Myocyte (in vitro differentiated cells): ENCODE measurements at places on chromosomes 16 and 17. TPM values are rescaled to one million over a fixed set of nuclear protein-coding genes. Genes with fewer than 3 reads are reported as not detected.

- DNase-seq: peak; percentile 51
Measured at GRCh38 chr16:49986351-49987124, 38.5 kb upstream of the CNEP1R1 start.

- no peak for DNase-seq
Measured at GRCh38 chr16:67030221-67030962, 1.4 kb downstream of the CBFB start.

DNA sequence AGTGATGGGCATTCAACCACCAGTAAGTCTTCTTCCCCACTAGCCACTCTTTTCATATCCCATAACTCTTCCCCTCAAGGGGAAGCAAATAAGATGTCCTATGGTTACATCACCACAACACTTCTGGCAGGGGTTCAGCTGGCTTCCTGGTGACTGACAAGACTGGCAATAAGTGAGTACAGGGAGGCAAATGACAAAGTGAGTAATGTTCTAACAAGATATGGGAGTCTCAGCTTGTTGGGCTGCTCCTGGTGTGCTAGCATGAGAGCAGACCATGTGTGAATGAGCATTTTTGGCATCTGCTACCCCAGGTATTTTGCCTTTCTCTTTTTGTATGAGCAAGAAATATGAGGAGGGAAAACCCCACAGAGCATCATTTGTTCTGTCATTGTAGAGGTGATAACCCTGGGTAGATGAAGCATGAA lies 9.9 kb downstream of the TMIGD1 start:
- DNase-seq: peak; percentile 69

- no peak for DNase-seq
Measured at GRCh38 chr17:17994271-17995069, 21.8 kb downstream of the DRC3 start.

HS3ST4 gene
- total RNA-seq: not detected in 2 replicates

DPEP2 gene
- 0.05 TPM in 1 of 2 replicates, not detected in the other for total RNA-seq

ANTKMT gene
- 44.0 and 71.7 TPM in 2 replicates for total RNA-seq

TNFRSF17 gene
- total RNA-seq: not detected in 2 replicates

B4GALNT2 gene
- total RNA-seq: not detected in 2 replicates
